ENCODE measurements at places on chromosomes 2 and 18.

DNA sequence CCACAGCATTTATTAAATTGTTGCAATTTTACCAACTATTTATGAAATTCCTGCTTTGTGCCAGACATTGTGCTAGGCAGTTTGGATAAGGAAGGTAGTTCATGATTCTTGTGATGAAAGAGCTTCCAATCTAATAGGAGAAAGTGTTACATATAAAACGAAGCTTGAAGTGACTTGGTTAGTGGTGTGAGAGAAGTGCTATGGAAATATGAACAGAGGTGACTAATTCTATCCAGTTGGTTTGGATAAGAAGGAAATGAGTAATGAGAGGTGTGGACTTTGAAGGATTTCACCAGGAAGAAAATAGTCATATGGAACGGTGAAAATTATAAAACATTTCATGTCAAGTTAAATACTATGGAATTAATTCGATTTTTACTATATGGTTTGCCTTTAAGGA is 48.6 kb downstream of the EML6 start:
- DNase-seq = no peak

GRCh38 chr2:169796441-169796840 is 2.2 kb upstream of the SSB start:
- DNase-seq = no peak

- DNase-seq = no peak
These were observed 9.2 kb downstream of the POU3F3 start for GRCh38 chr2:104863146-104863467.

DNA sequence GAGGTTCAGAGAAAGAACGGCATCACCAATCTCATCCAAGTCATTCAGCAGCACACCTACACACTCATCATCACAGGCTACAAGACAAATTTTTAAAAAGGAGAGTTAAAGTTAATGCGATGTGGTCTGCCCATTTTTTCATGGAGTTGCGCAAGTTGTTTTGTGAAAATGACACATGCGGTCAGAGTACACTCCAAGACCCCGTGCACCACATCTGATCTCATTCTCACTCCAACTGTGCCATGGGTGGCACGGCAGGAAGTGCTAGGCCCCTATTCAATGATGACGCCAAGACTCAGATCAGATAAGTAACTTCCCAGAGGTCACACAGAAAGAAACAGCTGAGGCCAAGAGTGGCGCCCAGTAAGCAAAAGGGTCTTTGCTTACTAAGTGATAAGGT is 119.8 kb downstream of the LAMA1 start:
- DNase-seq = no peak

All from inflammatory macrophage (primary cell).